Renal cortex interstitium (tissue), 15 donors: ENCODE measurements at places on chromosomes 12 and 14. TPM values are rescaled to one million over a fixed set of nuclear protein-coding genes. Genes with fewer than 3 reads are reported as not detected.

DNA sequence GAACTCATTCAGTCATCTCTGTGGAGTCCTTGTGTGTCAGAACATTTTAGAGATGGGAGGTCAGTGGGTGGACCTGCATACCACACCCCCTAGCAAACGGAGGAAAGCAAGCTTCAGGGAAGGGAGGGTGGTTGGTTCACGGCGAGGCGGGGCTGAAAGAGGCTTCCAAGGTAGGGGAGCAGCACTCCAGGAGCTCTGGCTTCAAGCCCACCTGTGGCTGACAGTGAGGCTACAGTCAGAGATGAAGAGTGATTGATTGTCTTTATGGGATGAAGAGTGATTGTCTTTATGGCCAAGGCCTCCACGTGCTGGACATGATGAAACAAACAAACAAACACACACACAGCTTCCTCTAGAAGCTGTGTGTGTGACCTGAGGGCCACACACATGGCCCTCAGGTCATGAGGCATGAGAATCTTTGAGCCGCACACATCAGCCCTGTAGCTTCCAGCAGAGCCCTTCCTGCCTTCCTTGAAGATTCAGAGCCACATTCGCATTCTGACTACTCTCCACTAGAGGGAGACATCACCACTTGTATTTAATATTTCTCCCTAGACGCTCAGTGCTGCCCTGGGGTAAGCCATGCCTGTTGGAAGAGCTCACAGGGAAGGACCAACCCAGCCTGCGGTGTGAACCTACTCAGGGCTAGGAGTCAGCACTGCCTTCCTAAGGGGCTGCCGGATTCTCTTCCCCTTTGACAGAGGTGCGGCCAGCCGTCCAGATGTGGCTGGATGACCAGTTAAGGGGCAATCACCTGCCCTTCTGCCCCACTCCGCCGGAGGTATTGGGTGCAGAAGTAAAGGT lies 54.4 kb upstream of the KCNA1 start:
- peak; percentile 71 for DNase-seq

SAMD15 gene
- 7.6 TPM for polyA plus RNA-seq

DNA sequence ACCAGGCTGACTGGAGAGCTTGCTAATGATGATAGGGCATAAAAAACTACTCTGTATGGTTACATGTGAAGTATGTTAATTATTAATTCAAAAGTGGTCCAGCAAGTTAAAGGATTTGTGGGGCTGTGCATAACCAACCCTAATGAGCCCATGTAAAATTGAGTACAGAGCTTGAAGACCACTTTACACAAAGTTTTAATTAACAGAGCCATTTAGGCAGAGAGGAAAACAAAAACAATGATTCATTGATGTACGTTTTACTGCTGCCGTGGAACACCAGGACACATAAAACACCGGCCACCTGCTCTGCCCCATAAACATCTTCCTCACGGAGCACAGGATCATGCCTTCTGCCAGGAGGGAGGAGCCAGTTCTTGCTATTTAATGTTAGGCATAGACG lies 83.5 kb downstream of the RIMBP2 start:
- DNase-seq: no peak

DNA sequence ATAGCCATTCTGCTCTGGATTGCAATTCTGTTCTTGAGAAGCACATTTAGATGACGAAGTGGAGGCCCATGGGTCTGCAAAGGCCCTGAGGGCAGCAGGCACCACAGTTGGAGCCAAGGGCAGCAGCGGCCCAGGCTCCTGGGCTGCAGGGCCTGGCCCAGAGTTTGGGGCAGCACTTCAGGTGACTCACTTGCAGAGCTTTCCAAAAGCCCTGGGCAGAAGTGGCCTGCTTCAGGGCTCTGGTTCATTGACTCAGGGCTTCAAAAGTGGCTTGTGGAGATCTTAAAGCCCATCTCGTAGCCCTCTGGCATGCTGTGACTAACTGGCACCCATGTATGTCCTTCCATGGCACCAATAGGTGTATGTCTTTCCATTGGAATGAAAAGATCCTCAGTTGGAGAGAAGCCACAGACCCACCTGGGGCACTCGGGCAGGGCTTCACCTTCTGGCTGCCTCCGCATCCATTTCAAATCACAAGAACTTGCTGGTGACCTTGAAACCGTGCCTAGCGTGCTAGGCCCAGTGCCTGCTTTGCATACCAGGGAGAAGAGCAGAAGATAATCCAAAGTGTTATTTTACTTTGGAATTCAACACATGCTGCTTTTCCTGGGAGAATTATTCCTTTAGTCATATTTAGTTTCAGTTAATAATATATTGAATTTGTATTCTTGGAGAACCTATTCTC lies 106.7 kb downstream of the PRMT8 start:
- DNase-seq: no peak

LRTM2 gene
- polyA plus RNA-seq: 0.30 TPM

- DNase-seq: no peak
Observed at GRCh38 chr14:100688598-100689461, 37.9 kb upstream of the DLK1 start.

- no peak for DNase-seq
Observed at GRCh38 chr14:51865953-51866747, 5.7 kb downstream of the GNG2 start.
